Cortex of kidney (tissue), 1 donor: ENCODE measurements at places on chromosomes 4 and X.

DNA sequence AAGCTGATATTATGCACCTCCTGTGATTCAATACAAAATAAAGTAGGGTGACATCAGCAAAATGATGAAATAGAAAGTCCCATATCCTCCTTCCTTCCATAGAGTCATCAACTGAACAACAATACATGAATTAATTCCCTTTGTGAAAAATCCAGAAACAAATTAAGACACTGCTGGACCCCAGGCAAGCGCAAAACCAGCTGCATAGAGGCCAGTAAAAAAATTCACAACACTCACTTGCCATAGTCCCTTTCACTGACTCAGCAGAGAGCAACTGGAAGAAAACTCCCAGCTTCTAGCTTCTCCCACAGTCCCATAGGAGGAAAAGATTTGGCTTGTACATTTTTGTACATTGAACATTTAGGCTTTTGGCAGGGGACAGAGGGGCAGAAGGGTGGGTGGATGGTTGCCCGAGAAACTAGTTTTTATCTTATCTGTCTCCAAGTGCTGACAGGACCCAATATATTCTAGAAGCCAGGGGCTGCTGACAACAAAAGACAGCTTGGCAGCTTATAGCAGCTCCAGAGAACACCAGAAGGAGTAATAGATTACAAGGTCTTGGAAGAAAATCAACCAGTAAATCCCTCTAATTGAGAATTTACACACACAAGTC is 124.6 kb downstream of the NDST3 start:
- no peak for DNase-seq

DNA sequence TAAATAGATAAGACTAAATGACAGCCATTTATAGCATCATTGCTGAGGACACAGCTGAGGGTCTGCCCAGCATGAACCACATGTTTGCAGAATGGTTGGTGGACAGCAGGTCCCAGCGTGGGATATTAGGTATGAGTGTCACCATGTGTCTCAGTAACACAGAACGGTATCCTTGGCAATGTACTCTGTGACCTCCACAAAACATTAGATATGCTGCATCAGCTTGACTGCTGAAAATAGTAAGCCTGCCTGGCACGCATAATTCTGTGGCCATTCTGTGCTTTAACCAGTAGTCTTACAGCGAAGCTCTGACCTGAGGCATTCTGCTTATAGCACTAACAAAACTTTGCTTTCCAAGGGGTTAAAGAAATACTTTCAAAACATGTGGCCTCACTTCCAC is 32.0 kb downstream of the LIMCH1 start:
- DNase-seq = no peak

- no peak for DNase-seq
These were observed 271.8 kb upstream of the GK2 start for GRCh38 chr4:79679859-79680258.

- DNase-seq = no peak
These were observed 67.1 kb upstream of the GUCY1A1 start for GRCh38 chr4:155599596-155599995.

- DNase-seq = no peak
These were observed at the start of gene AKAP14 for GRCh38 chrX:119895843-119896326. Gene AKAP14, plus strand, starts transcription at chrX:119895893. Its CDS starts 7,331 bp downstream, at chrX:119903224.

DNA sequence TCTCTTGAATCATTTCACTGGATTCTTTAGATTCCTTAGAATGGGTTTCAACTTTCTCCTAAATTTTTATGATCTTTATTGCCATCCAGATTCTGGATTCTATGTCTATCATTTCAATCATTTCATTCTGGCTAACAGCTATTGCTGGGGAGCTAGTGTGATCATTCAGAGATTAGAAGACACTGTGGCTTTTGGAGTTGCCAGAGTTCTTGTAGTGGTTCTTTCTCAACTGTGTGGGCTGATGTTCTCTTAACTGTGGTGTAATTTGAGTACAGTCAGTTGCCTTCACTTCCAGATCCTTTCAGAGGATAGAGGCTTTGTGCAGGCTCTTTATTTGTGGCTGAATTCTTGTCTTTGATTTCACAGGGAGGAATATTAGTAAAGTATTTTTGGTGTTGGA is 12.1 kb upstream of the CSN2 start:
- no peak for DNase-seq

GRCh38 chrX:10444204-10444603 is 176.2 kb downstream of the MID1 start:
- DNase-seq = no peak

- no peak for DNase-seq
These were observed 43.1 kb upstream of the AFF2 start for GRCh38 chrX:148457279-148457678.

DNA sequence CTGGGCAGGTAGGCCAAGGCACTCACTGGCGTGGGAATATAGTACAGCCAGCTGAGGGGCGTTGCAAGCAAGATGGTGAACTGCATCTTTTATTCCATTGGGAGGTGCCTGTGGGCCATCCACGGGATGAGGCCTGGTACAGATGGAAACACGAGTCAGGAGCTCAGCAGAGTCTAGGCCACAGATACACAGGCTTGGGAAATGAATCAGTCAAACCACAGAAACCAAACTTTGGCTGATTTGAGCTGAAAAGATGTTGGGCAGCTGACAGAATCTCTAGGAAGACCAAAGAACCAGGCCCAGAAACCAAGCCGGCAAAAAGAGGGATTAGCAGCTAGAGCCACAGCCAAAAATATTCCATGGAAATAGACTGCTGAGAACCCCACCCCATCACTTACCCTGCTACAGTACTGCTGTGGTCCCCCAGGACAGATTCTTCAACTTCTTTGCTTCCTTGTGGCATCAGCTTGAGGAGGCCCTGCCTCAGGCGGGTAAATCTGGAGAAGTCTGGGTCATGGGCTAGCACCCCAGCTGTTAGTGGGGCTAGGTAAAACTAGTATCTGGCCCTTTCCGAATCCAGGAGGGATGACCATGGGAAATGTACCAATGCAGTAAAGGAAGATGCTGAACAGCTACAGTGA is 75.4 kb downstream of the TMEM131L start:
- DNase-seq = no peak

- DNase-seq = no peak
These were observed 60.9 kb downstream of the SOWAHB start for GRCh38 chr4:76836860-76837562.

GRCh38 chrX:11532291-11533078 is 133.2 kb downstream of the ARHGAP6 start:
- DNase-seq = no peak

- DNase-seq = no peak
These were observed 54.9 kb downstream of the SLC9A7 start for GRCh38 chrX:46703980-46704379.

DNA sequence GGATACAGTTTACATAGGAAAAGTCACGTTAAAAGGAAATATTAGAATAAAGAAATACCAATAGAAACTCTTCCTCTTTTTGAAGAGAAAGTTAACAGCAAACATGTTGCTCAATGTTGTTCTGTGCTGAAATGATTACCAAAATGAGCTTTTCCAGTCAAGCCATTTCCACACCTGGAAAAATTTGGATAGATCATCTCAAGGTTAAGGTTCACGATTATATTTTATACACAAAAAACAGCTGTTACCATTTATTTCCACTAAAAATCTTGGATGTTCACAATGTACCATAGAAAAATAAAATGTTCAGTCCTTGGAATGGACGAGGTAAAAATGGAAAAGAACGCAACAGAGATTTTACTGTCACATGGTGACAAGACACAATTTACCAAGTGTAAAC is 218.7 kb downstream of the SCFD2 start:
- no peak for DNase-seq

GRCh38 chr4:833156-833555 is 7.2 kb upstream of the CPLX1 start:
- no peak for DNase-seq

- no peak for DNase-seq
These were observed 47.6 kb downstream of the METTL14 start for GRCh38 chr4:118732591-118733330.

GRCh38 chr4:171846232-171846631 is 33.0 kb downstream of the GALNTL6 start:
- DNase-seq = no peak

- DNase-seq = no peak
These were observed 1015.7 kb downstream of the FSTL5 start for GRCh38 chr4:161148051-161148450.

DNA sequence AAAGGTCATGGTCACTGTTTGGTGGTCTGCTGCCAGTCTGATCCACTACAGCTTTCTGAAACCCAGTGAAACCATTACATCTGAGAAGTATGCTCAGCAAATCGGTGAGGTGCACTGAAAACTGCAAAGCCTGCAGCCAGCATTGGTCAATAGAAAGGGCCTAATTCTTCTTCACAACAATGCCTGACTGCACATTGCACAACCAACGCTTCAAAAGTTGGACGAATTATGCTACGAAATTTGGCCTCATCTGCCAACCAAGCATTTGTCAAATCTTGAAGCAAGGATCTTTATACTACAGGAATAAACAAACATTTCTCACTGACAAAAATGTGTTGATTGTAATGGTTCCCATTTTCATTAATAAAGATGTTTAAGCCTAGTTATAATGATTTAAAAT is 90.4 kb downstream of the EIF4E start:
- DNase-seq = no peak

- DNase-seq = no peak
These were observed 155.8 kb downstream of the ANTXR2 start for GRCh38 chr4:79917246-79917645.

DNA sequence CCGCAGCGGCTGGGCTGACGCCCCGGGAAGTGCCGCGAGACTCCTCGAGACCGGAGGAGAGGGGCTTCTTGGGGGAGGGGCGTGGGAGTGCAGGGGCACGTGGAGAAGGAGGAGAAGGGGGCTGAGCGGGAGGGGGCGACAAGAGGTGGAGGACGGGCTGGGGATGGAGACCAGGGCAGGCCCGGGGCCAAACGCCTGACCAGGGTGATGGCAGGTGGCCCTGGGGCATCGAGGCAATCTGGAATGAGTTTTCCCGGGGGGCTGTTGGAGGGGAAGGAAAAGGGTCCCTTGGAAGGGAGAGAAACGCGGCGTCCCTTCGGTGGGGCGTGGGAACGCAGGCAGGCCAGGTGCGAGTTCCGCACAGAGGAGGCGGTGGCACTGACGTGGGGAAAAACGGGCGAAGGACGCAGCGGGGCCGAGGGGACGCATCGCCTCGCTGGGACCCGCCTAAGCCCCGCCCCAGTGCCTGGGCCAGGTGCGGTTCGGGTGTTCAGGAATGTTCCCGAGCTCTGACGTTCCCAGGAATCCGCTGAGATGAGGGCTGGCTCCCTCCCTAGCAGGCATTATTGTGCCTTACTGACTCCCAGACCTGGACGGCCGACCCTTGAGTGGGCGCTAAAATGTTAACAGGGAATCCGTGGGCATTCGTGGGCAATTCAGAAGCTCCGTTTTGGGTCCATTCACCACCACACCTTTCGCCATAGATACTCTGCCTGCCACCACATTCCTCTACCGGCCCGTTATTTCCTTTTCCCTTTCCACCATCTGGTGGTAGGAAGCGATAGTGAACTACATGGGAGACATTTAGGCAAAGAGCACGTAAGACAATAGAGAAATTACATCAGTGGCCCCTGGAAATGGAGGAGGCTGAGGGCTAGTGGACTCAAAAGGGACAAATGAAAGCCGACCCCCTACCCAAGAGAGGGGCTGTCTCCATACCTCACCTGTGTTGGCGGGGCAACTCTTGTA is 795 bp upstream of the SH3KBP1 start:
- DNase-seq = no peak

DNA sequence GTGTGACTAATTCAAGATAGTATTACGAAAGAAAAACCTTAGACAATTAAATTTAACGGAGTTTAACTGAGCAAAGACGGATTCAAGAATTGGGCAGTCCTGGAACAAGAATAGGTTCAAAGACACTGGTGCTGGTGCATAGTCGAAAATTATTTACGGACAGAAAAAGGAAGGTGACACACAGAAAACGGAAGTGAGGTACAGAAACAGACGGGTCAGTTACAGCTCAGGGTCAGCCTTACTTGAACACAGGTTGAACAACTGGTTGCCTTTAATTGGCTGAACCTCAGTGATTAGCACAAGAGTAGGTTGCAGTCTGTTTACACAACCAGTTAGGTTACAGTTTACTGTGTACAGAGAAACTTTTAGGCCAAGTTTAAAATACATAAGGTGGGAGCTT is 31.5 kb downstream of the KLHL8 start:
- no peak for DNase-seq
